ENCODE measurements at places on chromosomes 3 and 15.

DNA sequence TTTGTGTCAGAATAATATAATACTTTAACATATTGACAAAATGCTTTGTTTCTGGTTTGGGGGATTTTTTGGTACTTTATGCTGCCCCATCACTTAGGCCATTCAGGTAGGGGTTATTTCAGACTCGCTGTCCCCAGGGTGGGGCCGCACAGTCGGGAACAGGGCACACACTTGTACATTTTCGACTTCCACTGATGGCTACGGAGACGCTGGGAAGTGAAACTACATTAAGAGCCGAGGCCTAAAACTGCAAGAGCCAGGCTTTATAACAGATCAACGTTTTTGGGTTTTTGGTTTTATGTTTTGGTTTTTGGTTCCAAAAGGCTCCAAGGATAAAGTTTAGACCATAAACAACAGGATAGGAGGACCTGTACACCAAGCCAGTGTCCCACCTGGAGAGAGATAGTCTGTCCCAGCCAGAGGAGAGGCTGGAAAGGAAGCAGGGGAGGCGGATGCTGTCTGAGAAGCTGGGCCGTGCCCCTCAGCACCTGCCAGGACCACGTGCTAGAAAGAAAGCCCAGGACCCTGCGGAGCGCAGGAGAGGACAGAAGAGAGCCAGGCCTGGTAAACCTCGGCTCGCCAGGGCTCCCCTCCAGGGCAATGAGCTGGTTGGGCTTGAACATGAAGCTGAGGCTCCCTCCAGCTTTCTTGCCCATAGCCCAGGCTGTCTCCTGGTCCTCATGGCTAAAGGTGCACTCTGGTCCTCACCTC, 111.7 kb downstream of the CHSY1 start:
- DNase-seq = no peak

- no peak for DNase-seq
Measured at GRCh38 chr3:174116421-174116820, 718.9 kb downstream of the NLGN1 start.

- DNase-seq = no peak
Measured at GRCh38 chr3:194367992-194368841, 1.3 kb downstream of the LRRC15 start.

GRCh38 chr3:168117059-168117458, 21.3 kb upstream of the GOLIM4 start:
- DNase-seq = peak; percentile 32

DNA sequence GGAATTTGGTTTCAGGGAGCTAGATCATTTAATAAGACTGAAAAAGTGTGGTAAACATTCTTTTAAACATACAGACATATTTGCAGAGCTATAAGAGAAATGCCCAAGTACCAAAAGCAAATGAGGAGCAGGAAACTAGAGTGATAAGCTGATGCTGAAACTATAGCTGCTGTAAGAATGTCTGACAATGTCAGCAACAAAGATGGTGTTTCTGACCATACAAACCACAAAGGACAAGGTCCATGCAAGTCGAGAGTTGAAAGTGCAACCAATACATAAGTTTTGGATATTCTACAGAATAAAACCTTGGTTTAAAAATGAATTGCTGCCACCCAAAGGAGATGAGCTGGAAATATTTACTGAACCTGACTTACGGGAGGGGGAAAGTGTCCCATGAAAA, 610.2 kb downstream of the TBL1XR1 start:
- DNase-seq = no peak

GRCh38 chr3:186594591-186595113, 18.2 kb upstream of the AHSG start:
- peak; percentile 40 for DNase-seq

- no peak for DNase-seq
Measured at GRCh38 chr3:33808559-33808958, 10.1 kb downstream of the PDCD6IP start.

GRCh38 chr15:34271493-34271892, 46.7 kb downstream of the EMC4 start:
- DNase-seq = no peak

DNA sequence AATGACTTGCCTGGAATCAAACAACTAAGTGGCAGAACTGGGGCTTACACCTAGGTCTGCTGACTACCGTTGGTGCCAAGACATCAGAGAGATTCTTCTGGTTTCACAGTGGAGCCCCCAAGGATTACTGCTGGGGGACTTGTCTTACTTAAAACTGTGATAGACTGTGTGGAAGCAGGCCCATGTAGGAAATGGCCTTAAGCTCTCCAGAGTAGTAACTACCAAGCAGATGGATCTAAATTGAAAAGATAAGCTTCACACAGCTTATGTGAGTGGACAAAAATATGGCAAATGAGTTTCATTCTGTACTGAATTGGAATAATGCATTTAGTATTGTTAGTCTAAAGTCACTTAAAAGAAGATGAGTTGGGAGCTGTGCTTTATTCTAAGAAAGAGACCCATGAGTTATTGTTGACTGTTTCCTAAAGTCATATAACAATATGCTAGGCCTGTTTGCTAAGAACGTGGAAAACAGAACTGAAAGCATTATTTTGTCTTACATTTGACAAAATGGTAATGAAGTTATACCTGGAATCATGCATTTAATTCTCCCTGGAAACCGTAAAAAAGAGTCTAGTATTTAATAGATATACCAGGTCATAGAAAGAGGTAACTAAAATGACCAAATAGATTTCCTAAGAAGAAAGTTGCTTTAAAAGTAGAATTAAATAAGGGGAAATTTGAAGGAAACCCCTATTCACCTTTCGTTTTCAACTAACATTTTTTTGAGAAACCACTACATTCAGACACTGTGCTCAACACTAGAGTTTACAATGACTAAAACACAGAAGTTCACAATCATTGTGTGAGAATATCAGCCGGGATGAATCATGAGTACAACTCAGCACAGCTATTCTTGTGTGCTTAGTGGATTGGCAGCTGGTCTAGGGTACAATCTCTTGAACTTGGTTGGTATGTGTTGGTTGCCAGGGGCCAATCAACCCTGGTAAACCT, 13.0 kb upstream of the MAPK6 start:
- DNase-seq = peak; percentile 64
